Upper lobe of right lung (tissue), 1 donor: ENCODE measurements at places on chromosomes 2 and 18.

DNA sequence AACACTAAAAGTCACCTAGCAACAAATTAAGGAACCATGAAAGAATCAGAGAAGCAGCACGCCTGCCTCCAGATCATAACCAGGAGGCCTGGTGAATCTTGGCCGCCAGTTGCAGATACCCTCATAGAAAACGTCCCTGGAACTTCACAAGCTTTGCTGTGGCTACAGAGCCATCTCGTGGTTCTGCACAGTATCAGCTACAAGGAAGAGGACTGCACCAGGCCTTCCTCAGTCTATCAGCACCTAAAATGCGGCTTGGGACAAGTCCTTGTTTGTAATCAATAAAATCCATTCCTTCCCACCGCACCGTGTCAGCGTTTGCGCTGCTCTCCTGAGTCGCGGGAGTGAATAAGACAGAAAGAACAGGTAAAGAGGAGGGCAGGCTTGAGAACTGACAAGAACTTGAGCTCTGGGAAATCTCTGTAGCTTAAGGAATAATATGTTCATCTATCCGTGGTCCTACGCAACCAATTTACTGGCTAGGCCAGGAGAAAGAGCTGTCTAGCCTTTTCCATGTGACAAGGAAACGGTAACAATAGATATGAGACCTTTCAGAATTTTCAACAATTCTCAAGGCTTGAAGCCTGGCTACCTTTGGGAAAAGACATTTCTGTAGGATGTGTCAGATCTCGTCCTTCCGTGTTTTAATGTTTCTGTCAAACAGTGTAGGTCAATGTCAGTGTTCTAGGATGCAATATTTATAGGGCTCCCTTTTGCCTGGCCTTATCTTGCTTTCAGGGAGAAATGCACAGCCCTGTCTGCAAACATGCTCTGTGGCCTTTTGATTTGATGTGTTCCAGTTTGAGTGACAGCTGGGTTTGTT, 128.5 kb upstream of the RAB12 start:
- no peak for DNase-seq

DNA sequence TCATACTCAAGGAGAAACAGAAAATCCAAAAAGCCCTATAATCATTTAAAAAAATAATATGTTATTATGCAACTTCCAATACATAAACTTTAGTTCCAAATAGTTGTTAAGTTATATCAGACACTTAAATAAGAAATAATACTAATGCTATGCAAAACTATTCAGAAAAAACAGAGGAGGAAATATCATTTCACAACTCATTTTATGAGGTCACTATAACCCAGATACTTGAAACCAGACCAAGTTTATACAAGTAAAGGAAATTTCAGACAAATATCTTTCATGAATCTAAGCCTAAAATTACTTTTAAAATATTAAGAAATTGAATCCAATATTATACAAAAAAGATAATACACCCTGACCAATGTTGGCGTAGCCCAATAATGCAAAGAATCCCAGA, 260.8 kb downstream of the CD226 start:
- no peak for DNase-seq

DNA sequence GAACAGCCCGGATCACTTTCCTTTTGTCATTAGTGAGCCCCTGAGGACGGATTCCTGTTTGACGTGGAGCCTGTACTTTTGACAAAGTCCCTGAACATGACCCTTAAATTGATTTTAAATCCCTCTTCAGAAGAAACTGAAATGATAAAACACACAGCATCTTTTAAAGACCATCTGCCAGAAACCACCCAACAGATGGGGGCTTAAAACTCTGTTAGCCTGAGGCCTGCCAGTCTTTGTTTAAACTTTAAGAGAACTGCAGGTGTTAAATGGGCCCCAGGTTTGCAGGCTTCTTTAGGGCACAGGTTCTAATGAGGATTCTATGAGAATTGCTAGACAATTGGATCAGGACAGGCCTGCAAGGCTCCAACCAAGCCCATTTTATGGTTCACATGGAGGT, 177.9 kb downstream of the ALK start:
- DNase-seq = no peak

GRCh38 chr2:169704160-169704708, 10.0 kb downstream of the PHOSPHO2 start:
- DNase-seq = no peak

DNA sequence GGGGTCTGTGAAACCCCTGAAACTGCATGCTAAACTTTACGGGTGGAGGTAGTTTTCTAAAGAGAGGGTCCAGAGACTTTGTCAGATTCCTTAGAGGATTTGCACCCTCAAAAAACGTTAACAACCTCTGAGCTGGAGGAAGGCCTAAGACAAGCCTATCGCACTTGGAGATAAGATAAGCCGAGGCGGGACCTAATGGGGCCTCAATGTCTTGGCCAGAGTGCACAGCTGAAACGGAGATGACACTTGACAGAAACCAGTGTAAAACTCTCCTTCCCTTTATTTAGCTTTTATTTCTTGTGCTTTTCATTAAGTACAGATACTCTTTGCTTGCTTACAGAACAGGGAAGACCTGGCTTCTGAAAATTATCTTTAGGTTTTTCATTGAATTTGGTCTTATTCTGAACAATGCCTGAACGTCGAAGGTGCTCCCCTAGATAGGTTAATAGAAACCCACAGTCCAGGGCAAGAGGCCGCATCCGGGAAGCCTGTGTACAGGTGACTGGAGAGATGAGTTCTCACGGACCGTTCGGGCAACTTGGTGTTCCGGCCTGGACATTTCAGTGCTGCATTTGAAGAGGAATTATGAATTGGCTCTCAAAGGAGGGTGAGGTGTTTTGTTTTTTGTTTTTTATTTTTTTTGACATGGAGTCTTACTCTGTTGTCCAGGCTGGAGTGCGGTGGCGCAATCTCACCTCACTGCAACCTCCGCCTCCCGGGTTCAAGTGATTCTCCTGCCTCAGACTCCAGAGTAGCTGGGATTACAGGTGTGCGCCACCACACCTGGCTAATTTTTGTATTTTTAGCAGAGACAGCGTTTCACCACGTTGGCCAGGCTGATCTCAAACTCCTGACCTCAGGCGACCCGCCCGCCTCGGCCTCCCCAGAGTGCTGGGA, 49.7 kb downstream of the SH3BP4 start:
- DNase-seq = no peak

- DNase-seq = no peak
Measured at GRCh38 chr18:74540652-74541421, 6.5 kb downstream of the CNDP1 start.

- DNase-seq = no peak
Measured at GRCh38 chr18:70334728-70335329, 46.0 kb downstream of the SOCS6 start.

GRCh38 chr2:51997571-51997970, 965.6 kb upstream of the NRXN1 start:
- DNase-seq = no peak

- peak; percentile 85 for DNase-seq
Measured at GRCh38 chr2:102251042-102251848, 60.1 kb upstream of the IL1RL1 start.

- no peak for DNase-seq
Measured at GRCh38 chr2:223854741-223855140, 17.4 kb upstream of the AP1S3 start.

- DNase-seq = no peak
Measured at GRCh38 chr2:224769489-224769888, 53.3 kb upstream of the CCDC195 start.

GRCh38 chr2:43455731-43456642, 139.9 kb downstream of the THADA start:
- no peak for DNase-seq

DNA sequence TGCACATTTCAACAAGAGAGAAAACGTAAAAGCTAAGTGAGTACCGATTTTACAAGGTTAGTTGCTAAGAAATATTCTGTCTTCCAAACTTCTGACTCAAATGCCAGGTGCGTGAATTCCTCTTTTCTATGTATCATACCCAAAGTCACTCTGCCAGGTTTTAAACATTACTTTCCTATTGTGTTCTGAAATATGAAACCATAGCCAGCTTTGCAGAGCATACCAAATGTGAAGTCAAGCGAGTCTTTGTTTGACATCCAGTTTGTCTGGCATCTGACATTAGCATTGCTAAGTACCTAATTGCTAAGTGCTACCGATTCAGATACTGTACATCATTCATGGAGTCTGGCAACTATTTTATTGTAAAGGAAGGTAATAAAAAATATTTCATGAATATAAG, 321.9 kb upstream of the GALNT5 start:
- no peak for DNase-seq

DNA sequence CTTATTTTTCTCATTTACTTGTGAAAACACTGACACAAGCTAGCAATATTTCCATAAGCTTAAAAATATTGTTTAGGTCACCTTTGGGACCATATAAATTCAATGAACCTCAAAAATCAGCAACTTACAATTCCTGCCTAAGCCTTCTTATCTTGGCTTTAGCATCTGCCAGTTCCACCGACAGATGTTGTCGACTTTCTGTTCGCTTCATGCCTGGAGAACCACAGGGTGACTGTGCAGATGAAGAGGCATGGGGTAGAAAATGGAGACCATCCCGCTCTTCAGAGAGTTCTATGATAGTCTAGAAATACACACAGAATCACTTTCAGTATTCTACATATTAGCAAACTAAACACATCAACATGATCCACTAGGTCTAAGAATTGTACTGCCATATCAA, 64.2 kb downstream of the CCDC88A start:
- DNase-seq = no peak

GRCh38 chr18:32299484-32299883, 109.6 kb downstream of the MEP1B start:
- no peak for DNase-seq

GRCh38 chr2:152499331-152499816, 164.4 kb downstream of the FMNL2 start:
- no peak for DNase-seq
